ENCODE measurements at places on chromosomes 1 and 21.
A peak's percentile ranks its signal among the peaks of the same experiment; 100 is the strongest.

- DNase-seq: no peak
Measured at GRCh38 chr1:188170935-188171334, 1342.2 kb downstream of the PLA2G4A start.

GRCh38 chr1:18100491-18101063, 7.0 kb upstream of the IGSF21 start:
- DNase-seq: peak; percentile 55

DNA sequence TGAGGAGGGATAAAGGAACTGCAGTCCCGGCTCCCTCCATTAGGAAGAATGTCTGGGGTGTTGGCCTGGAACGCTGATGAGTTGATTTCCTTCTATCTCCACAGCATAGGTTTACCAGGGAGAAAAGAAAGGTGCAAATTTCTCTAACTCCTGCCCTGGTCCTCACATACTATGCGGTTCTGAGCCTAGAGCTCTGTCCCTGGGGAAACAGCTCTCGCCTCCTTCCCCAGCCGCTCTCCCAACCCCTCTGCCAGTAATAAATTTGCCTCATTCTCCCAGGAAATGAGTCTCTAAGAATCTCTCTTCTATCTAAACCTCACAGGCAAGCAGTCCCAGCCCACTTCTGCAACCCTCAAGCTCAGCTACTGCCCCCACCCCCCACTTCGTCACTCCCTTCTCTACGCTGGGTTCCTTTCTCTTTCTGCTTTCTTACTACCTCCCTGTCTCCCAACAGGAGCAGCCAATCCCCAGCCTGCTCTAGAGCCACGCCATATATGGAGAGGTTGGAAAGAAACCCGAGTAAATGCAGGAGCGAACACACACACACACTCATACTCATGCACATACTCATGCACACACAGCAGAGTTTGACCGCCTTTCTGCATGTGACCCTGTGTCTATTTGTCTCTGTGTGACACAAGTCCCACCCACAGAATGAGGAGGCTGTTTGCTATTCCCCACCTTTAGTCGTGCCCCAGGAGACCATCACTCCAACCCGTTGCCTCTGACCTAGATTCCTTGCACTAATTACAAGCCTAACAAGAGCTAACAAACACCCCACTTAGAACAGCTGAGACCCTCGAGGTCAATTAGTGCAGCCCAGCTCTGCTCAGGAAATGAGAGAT, 13.4 kb downstream of the PLEKHO1 start:
- DNase-seq: peak; percentile 56

GRCh38 chr1:56854521-56855099, at the start of gene C8A:
Gene C8A, plus strand, starts transcription at chr1:56854797. Its CDS starts 105 bp downstream, at chr1:56854902.
- DNase-seq: no peak

DNA sequence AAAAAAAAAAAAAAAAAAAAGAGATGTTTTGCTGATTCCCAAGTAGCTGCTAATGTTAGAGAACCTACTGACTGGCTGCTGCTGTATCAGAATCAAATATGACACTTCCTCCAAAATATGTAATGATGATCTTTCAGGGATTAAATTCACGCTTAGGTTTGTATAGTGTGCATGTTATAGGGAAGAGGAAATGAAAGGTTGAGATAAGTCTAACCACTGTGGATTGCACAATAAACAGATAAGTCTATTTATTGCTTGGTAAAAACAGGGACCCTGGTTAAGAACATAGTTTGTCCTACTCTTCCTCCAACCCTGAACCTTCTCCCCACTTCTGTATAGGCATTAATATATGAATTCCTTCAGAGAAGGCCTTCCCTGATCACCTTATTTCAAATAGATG, 13.2 kb downstream of the RC3H1 start:
- DNase-seq: no peak

- DNase-seq: no peak
Measured at GRCh38 chr1:224668984-224669383, 52.9 kb downstream of the CNIH3 start.

GRCh38 chr1:111553196-111553595, 49.8 kb upstream of the ADORA3 start:
- DNase-seq: no peak

- no peak for DNase-seq
Measured at GRCh38 chr21:38774152-38774551, 31.6 kb upstream of the ETS2 start.

Measured in left lobe of liver (tissue), 2 donors.